ENCODE measurements at places on chromosomes 2 and 18. TPM values are rescaled to one million over a fixed set of nuclear protein-coding genes. Genes with fewer than 3 reads are reported as not detected.

ZBTB7C gene
- polyA plus RNA-seq = 3.7 TPM

LBX2 gene
- 0.64 TPM for polyA plus RNA-seq

DOCK10 gene
- polyA plus RNA-seq = 20.1 TPM

CSRNP3 gene
- 8.4 TPM for polyA plus RNA-seq

GALNT3 gene
- polyA plus RNA-seq = 0.83 TPM

BMP10 gene
- polyA plus RNA-seq = not detected

TPO gene
- 0.08 TPM for polyA plus RNA-seq

CPO gene
- polyA plus RNA-seq = 0.23 TPM

LHCGR gene
- 0.10 TPM for polyA plus RNA-seq

HMSD gene
- polyA plus RNA-seq = not detected

DPYSL5 gene
- polyA plus RNA-seq = 20.6 TPM

ACTG2 gene
- polyA plus RNA-seq = 38.2 TPM

B3GNT7 gene
- polyA plus RNA-seq = 0.88 TPM

COL4A4 gene
- 0.11 TPM for polyA plus RNA-seq

LYG1 gene
- 1.5 TPM for polyA plus RNA-seq

SERPINB13 gene
- not detected for polyA plus RNA-seq

TUBA3E gene
- polyA plus RNA-seq = not detected

NTSR2 gene
- not detected for polyA plus RNA-seq

DSG2 gene
- 5.0 TPM for polyA plus RNA-seq

TUBA3D gene
- 0.63 TPM for polyA plus RNA-seq

FMNL2 gene
- 26.7 TPM for polyA plus RNA-seq

STAT1 gene
- 35.7 TPM for polyA plus RNA-seq

POMC gene
- polyA plus RNA-seq = 6.8 TPM

TMEM169 gene
- polyA plus RNA-seq = 3.8 TPM

DSC2 gene
- polyA plus RNA-seq = 3.1 TPM

GKN2 gene
- not detected for polyA plus RNA-seq

SERPINB11 gene
- polyA plus RNA-seq = not detected

BZW1 gene
- 193 TPM for polyA plus RNA-seq

KCNF1 gene
- 6.0 TPM for polyA plus RNA-seq

SLC5A7 gene
- polyA plus RNA-seq = 0.34 TPM

UCN gene
- 1.6 TPM for polyA plus RNA-seq

COBLL1 gene
- 6.7 TPM for polyA plus RNA-seq

CNRIP1 gene
- polyA plus RNA-seq = 31.0 TPM

CRYGC gene
- polyA plus RNA-seq = not detected

SOX11 gene
- 25.8 TPM for polyA plus RNA-seq

NMS gene
- polyA plus RNA-seq = not detected

TGFA gene
- 0.71 TPM for polyA plus RNA-seq

TLX2 gene
- not detected for polyA plus RNA-seq

CEP76 gene
- 5.5 TPM for polyA plus RNA-seq

ACVR1C gene
- 0.14 TPM for polyA plus RNA-seq

SLC38A11 gene
- polyA plus RNA-seq = 0.97 TPM

GATA6 gene
- 1.3 TPM for polyA plus RNA-seq

ERMN gene
- 0.10 TPM for polyA plus RNA-seq

IL1R1 gene
- 7.3 TPM for polyA plus RNA-seq

PRSS56 gene
- polyA plus RNA-seq = 1.7 TPM

GALNT13 gene
- polyA plus RNA-seq = 0.37 TPM

PAX8 gene
- polyA plus RNA-seq = 5.5 TPM

SCN9A gene
- polyA plus RNA-seq = 3.0 TPM

ZNF385B gene
- polyA plus RNA-seq = 15.8 TPM

FIGN gene
- 1.5 TPM for polyA plus RNA-seq

QPCT gene
- polyA plus RNA-seq = 8.8 TPM

MARCO gene
- polyA plus RNA-seq = 1.2 TPM

TXNDC2 gene
- polyA plus RNA-seq = not detected

IMPACT gene
- polyA plus RNA-seq = 43.3 TPM

HYCC2 gene
- 8.4 TPM for polyA plus RNA-seq

SCN2A gene
- polyA plus RNA-seq = 0.06 TPM
